ENCODE measurements at places on chromosomes 11 and 22. TPM values are rescaled to one million over a fixed set of nuclear protein-coding genes. Genes with fewer than 3 reads are reported as not detected.

GGA1 gene
- total RNA-seq: 29.4 TPM

C11orf42 gene
- total RNA-seq: not detected

SLC17A6 gene
- total RNA-seq: not detected

CPSF7 gene
- 38.4 TPM for total RNA-seq

TECTA gene
- total RNA-seq: 1.2 TPM

FLRT1 gene
- 0.26 TPM for total RNA-seq

EFCAB6 gene
- total RNA-seq: 3.0 TPM

ESAM gene
- total RNA-seq: 5.6 TPM

FGF3 gene
- total RNA-seq: not detected

KRTAP5-7 gene
- total RNA-seq: not detected

Measured in epithelial cell of alveolus of lung (primary cell).